ENCODE measurements at places on chromosomes 13 and 19.

DNA sequence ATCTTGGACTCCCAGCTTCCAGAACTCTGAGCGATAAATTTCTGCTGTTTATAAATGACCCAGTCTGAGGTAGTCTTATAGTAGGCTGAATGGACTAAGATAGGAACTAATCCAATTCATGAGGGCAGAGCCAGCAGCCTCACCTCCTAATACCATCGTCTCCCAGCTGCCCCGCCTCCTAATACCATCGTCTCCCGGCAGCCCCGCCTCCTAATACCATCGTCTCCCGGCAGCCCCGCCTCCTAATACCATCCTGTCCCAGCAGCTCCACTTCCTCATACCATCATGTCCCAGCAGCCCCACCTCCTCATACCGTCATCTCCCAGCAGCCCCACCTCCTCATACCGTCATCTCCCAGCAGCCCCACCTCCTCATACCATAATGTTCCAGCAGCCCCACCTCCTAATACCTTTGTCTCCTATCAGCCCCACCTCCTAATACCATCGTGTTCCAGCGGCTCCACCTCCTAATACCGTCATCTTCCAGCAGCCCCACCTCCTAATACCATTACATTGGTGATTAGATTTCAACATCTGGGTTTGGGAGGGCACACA lies 2.4 kb upstream of the ARGLU1 start:
- DNase-seq = peak; percentile 89

GRCh38 chr13:42094516-42095040 lies 46.1 kb downstream of the DGKH start:
- no peak for DNase-seq

- DNase-seq = peak; percentile 61
Observed at GRCh38 chr13:44191504-44192171, 182.0 kb upstream of the SERP2 start.

- DNase-seq = peak; percentile 71
Observed at GRCh38 chr19:10271543-10272086, 695 bp downstream of the ICAM1 start.

- DNase-seq = no peak
Observed at GRCh38 chr19:7408251-7408650, 59.5 kb downstream of the ARHGEF18 start.

- DNase-seq = no peak
Observed at GRCh38 chr19:14333101-14333871, 48.0 kb upstream of the ADGRE5 start.

GRCh38 chr13:29707876-29708543 lies 112.5 kb upstream of the SLC7A1 start:
- peak; percentile 44 for DNase-seq

GRCh38 chr19:18794692-18795091 lies 3.6 kb upstream of the COMP start:
- no peak for DNase-seq

DNA sequence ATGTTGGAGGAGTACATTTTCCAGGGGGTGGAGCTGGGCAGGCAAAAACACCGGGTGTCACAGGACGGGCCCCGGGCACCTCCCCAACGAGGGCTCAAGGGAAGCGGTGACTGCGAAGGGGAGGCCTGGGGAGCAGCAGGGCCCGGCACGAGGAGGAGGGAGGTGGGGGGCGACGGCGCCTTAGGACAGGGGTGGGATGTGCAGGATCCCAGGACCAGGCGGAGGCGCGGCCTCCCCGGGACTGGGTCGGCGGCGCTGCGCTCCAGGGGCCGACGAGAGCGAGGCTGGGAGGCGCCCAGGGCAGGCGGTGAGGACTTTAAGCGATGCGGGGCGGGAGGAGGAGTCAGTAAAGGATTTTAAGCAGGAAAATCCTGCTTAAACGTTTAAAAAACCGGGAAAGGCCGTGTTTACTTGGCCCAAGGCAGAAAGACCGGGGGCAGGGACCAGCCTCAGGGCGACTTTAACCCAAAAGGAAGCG lies 427 bp downstream of the ZNF160 start:
- peak; percentile 42 for DNase-seq

GRCh38 chr19:7292950-7293761 lies 1.1 kb downstream of the INSR start:
- no peak for DNase-seq

- DNase-seq = no peak
Observed at GRCh38 chr19:51799774-51800472, 5.0 kb downstream of the FPR3 start.

GRCh38 chr19:45507872-45508416 lies 665 bp downstream of the VASP start:
- DNase-seq = no peak

- no peak for DNase-seq
Observed at GRCh38 chr19:6479836-6480398, 1.7 kb downstream of the DENND1C start.

DNA sequence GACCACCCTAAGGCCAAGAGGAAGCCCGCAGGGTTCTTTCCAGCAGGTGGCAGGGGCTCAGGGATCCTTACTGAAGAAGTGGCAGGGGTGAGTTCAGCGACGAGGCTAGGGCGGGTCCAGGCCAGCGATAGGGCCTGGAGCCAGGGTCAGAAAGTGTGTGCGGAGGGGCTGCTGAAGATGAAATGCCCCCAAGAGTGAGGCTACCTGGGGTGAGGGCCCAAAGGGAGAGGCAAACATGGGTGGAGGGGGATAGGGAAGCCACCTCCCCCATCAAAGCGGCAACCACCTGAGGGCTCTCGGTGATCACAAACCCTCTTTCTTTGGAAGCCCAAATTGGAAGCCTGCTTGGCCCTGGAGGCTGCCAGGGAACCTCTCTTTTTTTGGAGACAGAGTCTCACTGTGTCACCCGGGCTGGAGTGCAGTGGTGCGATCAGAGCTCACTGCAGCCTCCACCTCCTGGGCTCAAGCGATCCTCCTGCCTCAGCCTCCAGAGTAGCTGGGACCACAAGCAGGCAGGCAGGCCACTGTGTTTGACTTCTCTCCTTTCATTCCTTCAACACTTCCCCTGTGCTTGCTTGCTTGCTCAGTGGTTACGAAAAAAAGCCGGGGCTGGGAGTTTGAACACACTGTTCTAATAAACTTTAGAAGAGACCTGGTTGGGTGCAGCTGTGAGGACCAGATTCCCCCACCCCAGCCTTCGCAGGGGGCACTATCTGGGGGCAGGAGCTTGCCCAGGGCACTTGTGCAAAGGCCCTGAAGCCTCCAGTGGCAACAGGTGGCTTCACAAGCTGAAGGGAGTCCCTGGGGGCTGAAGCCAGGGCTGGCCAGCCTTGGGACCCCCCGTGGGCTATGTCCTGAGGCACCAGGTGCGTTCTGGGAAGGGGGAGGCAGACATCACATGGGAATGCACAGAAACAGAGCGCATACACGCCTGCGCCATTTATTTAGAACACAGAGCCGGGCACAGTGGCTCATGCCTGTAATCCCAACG lies 1.4 kb upstream of the ATP8B3 start:
- no peak for DNase-seq

GRCh38 chr19:14059652-14060155 lies 2.2 kb downstream of the PALM3 start:
- no peak for DNase-seq

Measured in CD4-positive, alpha-beta T cell treated with Interleukin-12 subunit alpha and Interleukin-12 subunit beta, for 1 hour (primary cell).